ENCODE measurements at places on chromosomes 4 and X.

DNA sequence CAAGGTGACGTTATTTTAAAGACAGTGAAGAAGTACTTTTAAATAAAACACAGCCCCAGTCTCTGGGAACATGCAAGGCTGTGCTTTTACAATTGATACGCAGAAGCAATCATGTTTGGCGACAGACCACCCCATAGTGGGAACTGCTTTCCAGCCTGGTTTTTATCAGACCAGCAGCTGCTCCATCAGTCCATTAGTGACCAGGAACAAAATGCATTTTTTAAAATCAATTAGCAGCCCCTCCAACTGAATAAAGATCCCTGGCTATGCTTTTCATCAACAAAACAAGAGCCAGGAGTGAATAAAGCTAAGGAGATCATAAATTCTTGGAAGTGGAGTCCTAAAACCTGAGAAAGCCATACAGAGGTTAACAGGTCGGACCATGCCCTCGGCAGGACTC lies 153.0 kb upstream of the TENM3 start:
- DNase-seq, result no peak

DNA sequence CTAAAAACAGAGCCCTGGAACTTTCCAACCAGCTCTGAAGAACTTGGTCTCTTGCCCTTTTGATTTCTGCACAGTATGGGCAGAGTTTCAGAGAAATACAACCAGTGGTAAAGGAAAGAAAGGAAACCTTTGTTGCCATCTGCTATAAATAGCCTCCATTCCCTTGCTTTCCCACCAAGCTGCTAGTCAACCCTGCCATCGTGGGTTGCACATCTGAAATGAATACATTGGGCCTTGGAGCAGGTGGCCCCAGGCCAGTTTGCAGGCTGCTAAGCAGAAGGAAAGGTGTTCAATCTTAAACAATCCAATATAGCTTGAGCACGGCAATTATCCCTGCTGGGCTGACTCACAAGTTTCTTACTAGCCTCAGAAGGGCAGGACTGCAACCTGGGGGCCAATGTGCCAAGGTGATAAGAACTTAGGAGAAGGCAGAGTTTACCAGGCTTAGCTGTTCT lies 142.5 kb downstream of the PPARGC1A start:
- no peak for DNase-seq

- DNase-seq, result no peak
These were observed 29.8 kb upstream of the EMCN start for GRCh38 chr4:100547541-100548199.

- DNase-seq, result no peak
These were observed 2.3 kb downstream of the GPR174 start for GRCh38 chrX:79146640-79147390.

- peak; percentile 61 for DNase-seq
These were observed 379.3 kb upstream of the TENM3 start for GRCh38 chr4:181863856-181864255.

DNA sequence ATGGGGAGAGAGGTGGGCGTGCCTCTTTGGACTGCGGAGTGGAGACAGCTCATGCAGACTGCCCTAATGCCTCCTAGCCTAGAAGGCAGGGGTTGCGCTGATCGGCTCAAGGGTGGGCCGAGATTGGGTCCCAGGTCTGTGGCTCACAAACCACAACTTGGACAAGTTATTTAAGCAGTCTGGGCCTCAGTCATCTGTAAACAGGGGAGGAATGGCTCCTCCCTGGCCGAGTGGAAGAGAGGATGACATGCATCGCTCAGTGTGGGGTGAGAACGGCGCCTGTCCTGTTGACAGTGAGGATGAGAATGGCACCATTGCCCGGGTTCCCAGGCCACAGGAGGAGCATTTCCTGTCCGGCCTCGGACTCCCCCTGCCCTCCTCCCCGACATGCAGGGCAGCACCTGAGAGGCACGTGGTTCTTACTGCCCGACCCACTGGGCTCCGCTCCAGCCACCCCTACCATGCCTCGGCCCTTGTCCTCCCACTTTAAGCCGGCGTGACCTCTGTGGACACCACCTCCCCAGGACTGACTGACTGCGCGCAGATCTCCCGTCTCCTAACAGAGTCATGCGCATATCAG lies 40.3 kb upstream of the GRPEL1 start:
- DNase-seq, result no peak

- DNase-seq, result no peak
These were observed 7.3 kb upstream of the MAB21L2 start for GRCh38 chr4:150574678-150575077.

GRCh38 chr4:113222471-113222870 lies 173.0 kb downstream of the ANK2 start:
- DNase-seq, result peak; percentile 45

- DNase-seq, result no peak
These were observed 116.1 kb downstream of the GPC3 start for GRCh38 chrX:133869270-133869669.

- peak; percentile 78 for DNase-seq
These were observed 1.9 kb downstream of the UBE2D3 start for GRCh38 chr4:102825261-102826091.

GRCh38 chr4:151153585-151153984 lies 54.2 kb downstream of the RPS3A start:
- no peak for DNase-seq

GRCh38 chr4:106569146-106570031 lies 200.8 kb upstream of the GIMD1 start:
- DNase-seq, result peak; percentile 95

DNA sequence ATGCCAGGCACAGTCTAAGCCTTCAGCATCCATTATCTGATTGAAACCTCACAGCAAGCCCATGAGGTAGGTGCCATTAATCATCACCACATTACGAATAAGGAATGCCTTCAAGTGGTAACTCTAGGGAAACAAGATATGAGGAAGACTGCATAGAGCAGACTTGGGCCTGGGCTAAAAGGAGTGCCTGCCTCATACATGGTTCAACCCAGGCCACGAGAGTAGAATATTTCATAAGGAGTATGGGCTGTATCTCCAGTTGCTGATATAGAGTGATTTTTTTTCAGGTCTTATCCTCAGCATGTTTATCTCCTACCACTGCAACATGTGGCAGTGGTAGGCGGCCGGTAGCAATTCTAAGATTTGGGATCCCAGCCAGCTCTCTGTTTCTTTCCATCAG lies 51.7 kb downstream of the ATP11C start:
- DNase-seq, result peak; percentile 57
